ENCODE measurements at places on chromosomes 16 and 17. TPM values are rescaled to one million over a fixed set of nuclear protein-coding genes. Genes with fewer than 3 reads are reported as not detected.

The EFNB3 gene
- 0.08 TPM for total RNA-seq

The SLC6A2 gene
- total RNA-seq = not detected

The CASKIN2 gene
- 2.0 TPM for total RNA-seq

The SUPT6H gene
- total RNA-seq = 108 TPM

The NOXO1 gene
- total RNA-seq = not detected

The MYH1 gene
- not detected for total RNA-seq

The RASL10B gene
- total RNA-seq = 1.0 TPM

The SGSM2 gene
- total RNA-seq = 39.1 TPM

The BAIAP3 gene
- 0.18 TPM for total RNA-seq

The CSNK1D gene
- 161 TPM for total RNA-seq

The CCDC92B gene
- total RNA-seq = 0.23 TPM

The ZFPM1 gene
- 20.6 TPM for total RNA-seq

The TIMP2 gene
- total RNA-seq = 1.0 TPM

The KRT20 gene
- not detected for total RNA-seq

The SPATA22 gene
- not detected for total RNA-seq

The ABCC3 gene
- not detected for total RNA-seq

The CCL18 gene
- not detected for total RNA-seq

The KRTAP9-4 gene
- total RNA-seq = not detected

The AARS1 gene
- 109 TPM for total RNA-seq

The TBC1D3D gene
- total RNA-seq = 0.69 TPM

The TBC1D3K gene
- not detected for total RNA-seq

The CACNG5 gene
- not detected for total RNA-seq

The SPIRE2 gene
- 2.7 TPM for total RNA-seq

The RNU2-1 gene
- total RNA-seq = 6,685 TPM

The CDH16 gene
- total RNA-seq = not detected

The GUCY2D gene
- total RNA-seq = not detected

The REXO5 gene
- total RNA-seq = 7.7 TPM

The CHST4 gene
- not detected for total RNA-seq

The TAT gene
- total RNA-seq = not detected

The CNP gene
- 89.1 TPM for total RNA-seq

The TM4SF5 gene
- not detected for total RNA-seq

The RBFOX1 gene
- not detected for total RNA-seq

The SEZ6 gene
- total RNA-seq = not detected

The SENP3 gene
- total RNA-seq = 104 TPM

The CARHSP1 gene
- 80.5 TPM for total RNA-seq

The PHB1 gene
- total RNA-seq = 395 TPM

The ABCC6 gene
- not detected for total RNA-seq

The CDH5 gene
- not detected for total RNA-seq

The ARL2BP gene
- total RNA-seq = 29.1 TPM

The LPCAT2 gene
- 1.5 TPM for total RNA-seq
